ENCODE measurements at places on chromosomes 11 and 22.

- no peak for DNase-seq
Observed at GRCh38 chr22:48919187-48919590, 908.5 kb downstream of the BRD1 start.

DNA sequence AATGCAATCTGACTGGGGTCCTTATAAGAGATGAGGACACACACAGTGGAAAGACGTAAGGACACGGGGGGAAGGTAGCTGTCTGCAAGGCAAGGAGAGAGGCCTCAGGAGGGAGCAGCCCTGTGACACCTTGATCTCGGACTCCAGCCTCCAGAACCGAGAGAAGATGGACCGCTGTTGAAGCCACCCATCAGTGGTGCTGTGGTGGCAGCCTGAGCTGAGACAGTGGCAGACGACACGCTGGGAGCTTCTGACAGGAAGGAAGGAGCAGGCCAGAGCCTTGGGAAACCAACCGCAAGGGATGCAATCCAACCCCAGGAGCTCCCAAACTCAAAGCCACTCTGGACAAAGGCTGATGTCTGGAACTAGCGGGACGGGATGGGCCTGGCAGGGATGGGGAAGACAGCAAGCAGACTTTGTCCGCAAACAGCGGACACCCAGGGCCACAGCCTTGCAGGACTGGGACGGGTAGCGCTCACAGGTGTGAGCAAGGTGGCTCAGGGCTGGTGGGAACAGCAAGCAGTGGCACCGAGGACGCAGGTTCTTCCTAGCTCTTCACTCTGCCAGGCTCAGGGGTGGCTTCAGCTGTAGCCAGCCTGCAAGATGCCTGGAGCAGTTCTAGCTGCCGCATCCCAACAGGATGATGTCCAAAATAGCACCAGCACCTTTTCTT, 10.9 kb downstream of the LTO1 start:
- no peak for DNase-seq

GRCh38 chr11:70068345-70068744, 9.8 kb upstream of the ANO1 start:
- DNase-seq, result no peak

GRCh38 chr11:2942447-2942846, 13.2 kb upstream of the PHLDA2 start:
- no peak for DNase-seq

DNA sequence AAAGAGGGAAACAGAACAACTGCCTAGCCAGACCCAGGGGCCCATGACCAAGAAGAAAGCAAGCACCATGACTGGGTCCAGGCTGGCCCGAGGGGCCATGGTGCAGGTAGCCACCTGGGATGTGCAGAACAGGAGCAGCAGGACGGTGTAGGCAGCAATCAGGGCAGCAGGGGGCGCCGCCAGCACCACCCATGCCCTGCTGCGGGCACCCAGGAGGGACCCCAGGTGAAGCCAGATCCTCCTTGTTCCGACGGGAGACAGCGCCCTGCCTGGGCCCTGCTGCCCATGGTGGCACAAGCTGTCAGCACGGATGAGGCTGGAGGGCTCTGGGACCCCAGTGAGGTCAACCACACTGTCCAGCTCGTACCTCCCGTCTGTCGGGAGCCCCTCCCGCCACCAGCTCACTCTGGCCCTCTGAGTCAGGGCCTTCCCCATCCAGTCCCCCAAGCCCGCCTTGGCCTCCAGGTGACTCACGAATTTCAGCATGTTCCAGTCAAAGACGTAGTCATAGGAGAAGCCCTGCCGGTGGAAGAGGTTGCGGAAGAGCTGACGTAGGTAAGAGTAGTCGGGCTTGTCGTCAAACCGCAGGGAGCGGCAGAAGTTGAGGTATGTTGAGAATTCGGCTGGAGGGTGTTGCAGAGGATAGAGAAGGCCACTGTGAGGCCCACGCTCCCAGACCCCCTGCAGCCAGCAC, 18.8 kb downstream of the CSNK1E start:
- DNase-seq, result peak; percentile 54

DNA sequence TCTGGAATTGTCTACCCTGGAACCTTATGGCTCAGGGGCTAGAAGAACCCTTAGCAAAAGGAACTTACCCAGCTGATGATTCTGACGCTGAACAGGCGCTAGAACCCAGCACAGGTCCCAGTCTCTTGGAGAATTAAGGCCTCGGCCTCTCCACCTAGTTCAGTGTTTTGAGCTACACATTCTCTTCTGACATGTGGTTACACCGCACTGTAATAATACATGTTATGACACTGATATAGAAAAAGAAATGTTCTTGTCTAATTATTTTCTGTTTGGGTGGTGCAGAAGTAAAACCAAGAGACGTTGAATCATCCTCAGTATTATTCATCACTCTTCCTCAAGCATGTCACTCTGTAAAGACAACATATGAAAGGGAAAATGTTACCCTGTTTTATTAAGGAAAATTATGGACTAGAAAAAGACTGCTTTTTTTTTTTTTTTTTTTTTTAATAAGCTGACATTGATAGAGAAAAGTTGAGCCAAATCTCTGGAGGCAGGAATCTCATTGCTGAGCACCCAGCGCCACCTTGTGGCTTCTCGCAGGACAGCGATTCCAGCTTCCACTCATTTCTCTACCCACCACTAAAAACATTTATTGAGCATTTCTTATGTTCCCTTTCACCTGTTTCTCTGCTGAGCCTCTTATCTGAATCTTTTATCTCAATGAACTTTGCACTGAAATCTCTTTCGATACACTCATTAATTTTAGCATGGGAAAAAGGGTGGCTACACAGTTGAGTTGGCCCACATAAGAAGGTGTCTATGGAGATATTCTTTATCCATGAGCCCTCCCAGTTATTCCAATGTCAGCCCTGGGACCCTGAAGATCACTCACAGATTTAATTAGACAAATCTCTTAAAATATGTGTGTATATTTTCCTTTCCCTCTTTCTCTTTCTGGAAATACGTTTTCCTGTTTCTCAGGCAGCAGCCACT, 12.6 kb upstream of the APLNR start:
- peak; percentile 57 for DNase-seq

DNA sequence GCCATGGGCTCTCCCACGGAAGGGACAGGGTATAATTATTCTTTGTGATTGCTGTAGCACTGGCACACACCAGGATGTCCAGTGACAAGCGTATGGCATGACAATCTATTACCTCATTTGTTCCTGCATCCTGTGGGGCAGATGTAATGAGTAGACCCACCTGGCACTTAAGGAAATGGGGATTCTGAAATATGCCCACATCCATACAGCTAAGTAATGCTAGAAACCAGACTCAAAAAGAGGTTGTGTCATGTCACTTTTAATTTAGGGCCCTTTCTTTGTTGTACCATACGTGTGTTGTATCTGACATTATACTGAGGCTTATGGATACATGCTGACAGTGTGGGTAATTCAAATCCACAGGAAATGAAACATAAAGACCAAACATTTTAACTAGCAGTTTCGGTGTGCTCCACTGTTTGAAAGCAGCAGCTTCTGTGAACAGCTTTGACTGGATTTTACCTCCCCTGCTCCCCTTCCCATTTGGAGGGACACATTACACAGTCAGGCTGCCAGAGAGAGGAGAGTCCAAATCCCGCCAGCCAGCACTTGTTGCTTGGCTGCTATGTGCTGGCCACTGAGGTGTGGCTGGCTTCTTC, 21.2 kb downstream of the GRAMD1B start:
- peak; percentile 56 for DNase-seq

DNA sequence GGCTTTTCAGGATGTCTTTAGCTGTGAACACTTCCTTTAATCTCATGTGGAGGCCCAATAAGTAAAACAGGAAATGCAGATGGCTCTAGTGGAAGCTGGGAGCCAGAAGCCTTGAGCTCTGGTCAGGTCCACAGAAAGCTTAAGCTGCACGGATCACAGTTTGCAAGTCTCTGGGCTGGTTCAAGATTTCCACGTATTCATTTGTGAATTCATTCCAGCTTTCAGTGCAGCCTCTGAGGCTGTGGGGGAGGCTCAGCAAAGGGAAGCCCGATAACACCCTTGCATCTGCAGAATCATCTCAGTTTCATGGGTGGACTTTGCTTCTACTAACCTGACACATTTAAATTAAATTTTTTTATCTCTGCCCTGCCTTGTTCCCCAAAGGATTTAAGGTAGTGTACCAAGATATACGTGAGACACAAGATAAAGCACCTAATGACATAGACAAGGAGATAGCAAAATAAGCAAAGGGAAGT, 65.6 kb downstream of the ISX start:
- DNase-seq, result peak; percentile 51

DNA sequence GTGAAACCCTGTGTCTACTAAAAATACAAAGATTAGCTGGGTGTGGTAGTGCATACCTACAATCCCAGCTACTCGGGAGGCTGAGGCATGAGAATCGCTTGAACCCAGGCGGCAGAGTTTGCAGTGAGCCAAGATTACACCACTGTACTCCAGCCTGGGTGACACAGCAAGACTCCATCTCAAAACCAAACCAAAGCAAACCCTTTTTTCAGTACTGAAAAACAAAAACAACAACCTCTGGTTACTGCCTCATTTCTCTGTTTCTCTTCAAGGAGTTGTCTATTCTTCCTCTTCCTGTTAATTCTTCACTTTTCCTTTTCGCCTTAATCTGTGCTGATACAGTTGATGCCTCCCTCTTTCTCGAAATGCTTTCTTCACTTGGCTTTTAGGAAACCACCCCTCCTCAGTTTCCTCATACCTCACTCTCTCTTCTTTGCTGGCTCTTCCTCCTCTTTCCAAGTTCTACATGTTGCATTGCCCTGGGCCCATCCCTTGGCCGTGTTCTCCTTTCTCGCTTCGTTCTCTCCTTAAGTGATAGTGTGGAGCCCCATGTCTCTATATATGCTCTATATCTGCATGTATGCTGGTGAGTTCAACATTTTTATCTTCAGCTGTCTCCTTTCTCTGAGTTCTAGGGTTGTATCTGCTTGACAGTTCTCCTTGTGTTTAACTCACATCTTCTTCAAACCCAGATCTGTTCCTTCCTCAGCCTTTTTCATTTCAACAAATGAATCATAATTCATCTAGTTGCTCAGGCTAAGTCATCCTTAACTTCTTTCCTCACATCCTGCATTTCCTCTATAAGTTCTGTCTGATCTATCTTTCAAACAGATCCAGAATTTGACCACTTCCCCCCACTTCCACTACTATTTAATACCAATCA, 37.1 kb downstream of the NUCB2 start:
- DNase-seq, result no peak

GRCh38 chr11:45483416-45483815, 182.0 kb downstream of the CHST1 start:
- DNase-seq, result no peak

- DNase-seq, result no peak
Observed at GRCh38 chr11:122068837-122069236, 47.2 kb downstream of the BLID start.

DNA sequence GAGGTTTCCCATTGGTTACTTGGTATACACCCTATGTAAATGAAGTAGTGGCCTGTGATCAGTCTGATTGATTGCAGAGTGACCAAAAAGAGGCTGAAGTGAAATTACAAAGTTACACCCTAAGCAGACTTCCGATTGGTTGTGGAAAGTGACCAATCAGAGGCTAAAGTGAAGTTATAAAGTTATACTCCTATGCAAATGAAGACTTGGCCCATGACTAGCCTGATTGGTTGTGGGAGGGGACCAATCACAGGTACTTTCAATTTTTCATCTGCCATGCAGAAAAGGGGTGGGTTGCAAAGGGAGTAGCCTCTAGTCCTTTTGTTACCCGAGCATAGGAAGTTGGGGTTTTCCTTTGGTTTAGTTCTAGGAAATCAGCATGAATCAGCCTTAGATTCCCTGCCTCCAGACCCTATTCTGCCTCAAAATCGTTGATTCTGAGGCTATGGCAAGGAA, 18.1 kb upstream of the CSTF3 start:
- no peak for DNase-seq

DNA sequence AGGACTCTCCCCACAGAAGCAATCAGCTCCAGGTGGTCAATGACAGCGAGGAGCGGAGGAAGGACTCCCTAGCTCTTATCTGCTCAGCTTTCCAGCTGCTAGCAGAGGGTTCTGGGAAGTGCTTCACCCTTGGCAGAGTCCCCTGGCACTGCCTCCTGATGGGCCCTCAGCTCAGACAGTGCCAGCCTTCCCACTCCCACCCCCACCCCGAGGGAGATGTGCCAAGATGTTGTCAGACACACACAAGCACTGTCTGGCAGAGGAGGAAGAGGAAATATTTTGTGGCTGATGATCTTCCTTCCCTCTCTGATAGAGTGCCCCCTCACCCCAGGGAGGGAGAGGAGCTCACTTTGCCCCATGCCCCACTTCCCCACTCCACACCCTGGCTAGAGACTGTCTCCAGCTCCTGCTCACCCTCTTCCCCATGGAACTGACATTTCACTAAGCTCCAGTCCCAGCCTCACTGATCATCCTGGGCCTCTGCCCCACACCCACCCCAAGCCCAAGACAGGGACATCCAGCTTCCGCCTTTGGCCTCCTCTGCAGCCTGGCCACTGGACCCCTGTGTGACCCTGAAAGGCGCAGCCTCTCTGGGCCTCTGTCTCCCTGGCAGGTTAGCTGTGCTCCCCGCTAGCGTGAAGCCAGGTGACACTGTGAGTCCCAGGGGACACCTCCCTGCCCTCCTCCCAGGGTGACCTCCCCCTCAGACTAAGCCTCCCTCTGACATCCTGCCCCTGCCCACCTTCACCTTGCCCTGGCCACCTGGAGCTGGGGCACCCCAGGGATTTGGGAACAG, 44.5 kb downstream of the SLCO2B1 start:
- no peak for DNase-seq

DNA sequence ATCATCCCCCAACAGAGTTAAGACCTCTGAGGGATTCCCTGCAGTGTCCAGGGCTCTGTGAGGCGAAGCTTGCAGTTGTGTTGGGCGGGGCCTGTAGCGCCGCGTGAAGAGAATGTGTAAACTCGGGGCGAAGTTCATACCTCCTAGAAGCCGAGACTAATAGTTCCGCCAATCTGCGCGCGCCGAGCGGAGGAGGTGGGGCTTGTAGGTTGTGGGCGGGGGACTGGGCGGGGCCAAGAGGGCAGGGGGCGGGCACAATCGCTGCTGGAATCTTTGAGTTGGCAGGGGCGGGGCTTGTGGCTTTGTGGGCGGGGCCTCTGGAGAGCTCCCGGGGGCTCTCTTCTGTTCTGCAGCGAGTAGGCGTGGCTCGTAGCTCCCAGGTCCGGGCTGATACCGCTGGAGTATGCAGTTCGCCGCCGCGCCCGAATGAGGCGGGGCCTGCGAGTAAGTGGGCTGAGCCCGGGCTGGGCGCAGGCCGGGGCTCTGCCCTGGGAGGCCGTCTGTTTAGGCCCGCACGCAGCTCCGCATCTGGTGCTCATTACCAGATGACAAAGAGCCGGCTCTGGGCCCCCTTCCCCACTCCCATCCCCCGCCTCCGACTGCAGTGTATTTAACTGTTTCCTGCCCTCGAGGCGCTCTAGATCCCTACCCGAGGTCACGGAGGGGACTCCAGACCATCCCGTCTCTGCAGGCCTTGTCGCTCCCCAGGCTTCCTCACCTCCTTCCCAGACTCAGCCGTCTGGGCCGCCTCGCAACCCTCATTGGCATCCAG, 4.1 kb downstream of the CD248 start:
- DNase-seq, result peak; percentile 97

DNA sequence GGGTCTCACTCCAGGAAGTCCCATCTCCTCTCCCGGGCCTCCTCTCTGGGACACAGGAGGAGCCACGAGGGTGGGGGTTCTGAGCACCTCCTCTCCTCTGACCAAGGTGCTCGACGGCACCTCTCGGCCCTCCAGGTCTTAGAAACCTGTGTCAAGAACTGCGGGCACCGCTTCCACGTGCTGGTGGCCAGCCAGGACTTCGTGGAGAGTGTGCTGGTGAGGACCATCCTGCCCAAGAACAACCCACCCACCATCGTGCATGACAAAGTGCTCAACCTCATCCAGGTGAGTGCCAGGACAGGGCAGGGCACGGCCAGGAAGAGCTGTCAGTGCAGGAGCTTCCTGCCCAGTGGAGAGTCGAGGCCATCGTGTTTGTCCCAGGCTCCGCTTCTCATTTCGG, 23.2 kb downstream of the TOM1 start:
- no peak for DNase-seq

All from GM12865 (cell line).